NCI-H1105 (cell line): ENCODE measurements at places on chromosomes 11 and 22.

DNA sequence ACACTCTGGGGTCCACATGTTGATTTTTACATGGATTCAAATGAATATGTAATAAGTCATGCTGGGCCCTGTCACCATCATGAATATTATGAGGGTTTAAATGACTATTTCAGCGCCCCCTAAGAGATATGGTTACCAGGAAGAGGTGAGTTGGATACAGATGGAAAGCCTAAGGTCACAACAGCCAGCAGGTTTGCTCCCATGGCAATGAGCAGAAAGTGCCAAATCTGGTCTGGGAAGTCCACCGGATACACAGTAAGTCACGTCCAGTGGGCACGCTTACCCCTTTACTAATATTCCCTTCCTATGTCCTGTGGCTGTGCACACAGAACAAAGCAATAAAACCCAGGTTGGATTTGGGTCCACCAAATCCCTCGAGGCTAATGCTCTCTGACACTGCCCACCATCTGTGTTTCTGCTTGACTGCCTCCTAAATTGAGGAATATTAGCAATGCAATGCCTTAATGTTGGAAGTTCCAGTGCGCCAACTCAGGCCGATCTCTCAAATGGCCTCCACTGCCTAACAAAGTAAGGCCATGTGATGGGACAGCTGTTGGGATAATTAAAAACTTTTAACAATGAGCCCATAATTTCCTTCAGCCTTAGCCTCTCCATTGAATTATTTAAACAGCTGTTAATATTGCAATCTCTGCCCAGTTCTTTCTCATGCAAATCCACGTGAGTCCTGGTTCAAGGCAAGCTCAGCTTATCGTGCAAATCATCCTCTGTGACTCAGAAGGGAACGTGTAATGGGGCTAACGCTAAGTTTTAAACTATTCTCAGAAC, 97.6 kb downstream of the SLC1A2 start:
- DNase-seq = peak; percentile 59

- no peak for DNase-seq
These were observed 673.2 kb downstream of the BRD1 start for GRCh38 chr22:49154433-49154832.

GRCh38 chr11:75028321-75028720, 39.6 kb downstream of the NEU3 start:
- DNase-seq = no peak

DNA sequence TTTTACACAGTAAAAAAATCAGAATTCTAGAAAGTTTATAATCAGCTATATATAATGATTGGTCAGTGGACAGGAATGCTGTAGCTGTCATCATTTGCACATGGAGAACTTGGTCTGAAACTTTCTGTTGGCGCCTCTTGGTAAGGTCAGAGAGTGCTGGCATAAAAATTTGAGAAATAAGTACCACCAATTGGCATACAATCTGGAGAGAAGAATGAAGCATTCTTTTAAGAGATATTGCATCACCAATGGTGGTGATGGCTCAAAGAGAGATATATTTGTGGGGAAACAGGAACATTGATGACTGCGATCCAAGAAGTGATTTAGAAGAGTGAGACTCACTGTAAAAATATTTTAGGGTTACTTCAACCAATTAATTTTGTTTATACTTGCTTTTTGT, 19.8 kb upstream of the OOSP1 start:
- no peak for DNase-seq

DNA sequence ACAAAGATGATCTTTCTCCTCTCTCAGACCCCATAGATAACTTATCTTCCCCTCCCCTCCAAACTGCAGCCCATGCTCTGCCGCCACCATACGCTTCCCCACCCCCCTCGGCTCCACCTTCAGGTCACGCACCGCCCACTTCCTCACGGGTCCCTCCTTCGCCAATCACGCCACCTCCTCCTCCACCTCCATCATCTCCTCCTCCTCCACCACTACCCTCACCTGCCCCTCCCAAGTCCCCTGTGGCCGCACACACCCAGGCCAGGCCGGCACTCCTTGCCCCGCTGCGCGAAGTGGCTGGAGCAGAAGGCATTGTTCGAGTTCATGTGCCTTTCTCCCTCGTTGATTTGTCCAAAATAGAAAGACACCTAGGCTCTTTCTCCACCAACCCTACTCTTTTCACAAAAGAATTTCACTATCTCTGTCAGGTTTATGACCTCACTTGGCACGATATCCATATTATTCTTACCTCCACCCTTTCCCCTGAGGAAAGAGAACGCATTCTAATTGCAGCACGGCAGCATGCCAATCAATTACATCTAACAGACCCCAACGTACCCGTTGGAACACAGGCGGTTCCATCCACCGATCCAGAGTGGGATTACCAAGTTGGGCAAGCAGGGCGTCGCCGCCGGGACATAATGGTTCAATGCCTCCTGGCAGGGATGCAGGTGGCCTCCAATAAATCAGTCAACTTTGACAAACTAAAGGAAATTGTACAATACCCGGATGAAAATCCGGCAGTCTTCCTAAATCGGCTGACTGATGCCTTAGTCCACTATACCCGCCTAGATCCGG, 12.3 kb upstream of the OR56A3 start:
- no peak for DNase-seq

GRCh38 chr22:47203554-47203991, 441.1 kb downstream of the TBC1D22A start:
- no peak for DNase-seq

- DNase-seq = no peak
These were observed 178.3 kb upstream of the SEZ6L start for GRCh38 chr22:25990940-25991339.

DNA sequence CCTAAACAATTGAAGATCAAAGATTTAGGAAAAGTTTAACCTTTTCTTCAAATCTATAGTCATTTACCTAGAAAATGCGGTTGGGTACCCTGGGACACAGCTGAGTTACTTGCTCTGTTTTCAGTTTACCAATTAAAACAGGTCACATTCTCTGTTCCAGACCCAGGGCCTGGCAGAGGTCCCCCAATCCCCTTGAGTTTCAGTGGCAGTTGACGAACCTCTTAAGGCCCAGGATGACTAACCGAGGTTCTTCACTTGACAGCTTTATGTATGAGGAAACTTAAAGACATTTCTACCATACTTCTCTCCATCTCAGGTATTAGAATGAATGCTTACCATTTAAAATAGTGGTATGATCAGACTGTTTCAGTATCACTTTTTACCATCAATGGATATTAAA, 16.3 kb downstream of the LDHAL6A start:
- DNase-seq = no peak

DNA sequence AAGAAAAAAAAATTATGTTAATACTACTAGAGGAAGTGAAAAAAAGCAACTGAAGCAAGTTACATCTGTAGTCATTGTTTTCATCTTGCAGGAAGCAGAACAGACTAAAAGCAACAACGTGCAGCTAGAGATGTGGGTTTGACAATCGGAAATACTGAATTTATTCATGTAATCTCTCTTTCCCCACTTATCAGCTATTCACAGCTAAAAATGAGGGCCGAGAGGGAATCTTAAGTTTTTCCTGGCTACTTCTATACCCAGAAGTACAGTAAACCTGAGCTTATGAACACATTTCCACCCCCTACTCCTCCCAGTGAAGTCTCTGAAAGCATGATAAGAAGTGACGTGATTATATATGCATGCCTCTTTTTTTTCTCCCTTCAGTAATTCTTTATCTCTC, 116.5 kb downstream of the SPON1 start:
- no peak for DNase-seq

DNA sequence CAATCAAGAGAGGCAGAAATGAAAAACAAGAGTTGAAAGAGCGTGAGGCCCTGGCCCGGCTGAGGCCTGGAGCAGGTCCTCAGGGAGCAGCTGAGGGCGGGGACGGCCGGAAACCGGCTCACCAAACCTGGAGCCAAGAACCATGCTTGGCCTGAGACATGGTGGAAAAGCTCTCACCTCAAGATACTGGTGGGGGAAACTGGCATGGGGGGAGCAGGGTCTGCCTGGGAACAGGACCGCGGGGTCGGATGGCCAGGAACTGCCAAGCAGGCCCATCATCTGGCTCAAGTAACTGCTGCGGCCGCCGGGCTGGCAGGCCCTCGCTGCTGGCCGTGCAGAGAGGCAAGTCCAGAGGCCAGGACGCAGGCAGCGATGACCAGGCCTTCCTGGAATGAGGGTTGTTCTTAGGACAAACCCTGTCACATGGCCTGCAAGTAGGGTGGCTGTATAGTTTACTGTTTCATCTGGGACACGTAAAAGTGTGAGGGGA, 18.9 kb upstream of the WNT11 start:
- DNase-seq = no peak

DNA sequence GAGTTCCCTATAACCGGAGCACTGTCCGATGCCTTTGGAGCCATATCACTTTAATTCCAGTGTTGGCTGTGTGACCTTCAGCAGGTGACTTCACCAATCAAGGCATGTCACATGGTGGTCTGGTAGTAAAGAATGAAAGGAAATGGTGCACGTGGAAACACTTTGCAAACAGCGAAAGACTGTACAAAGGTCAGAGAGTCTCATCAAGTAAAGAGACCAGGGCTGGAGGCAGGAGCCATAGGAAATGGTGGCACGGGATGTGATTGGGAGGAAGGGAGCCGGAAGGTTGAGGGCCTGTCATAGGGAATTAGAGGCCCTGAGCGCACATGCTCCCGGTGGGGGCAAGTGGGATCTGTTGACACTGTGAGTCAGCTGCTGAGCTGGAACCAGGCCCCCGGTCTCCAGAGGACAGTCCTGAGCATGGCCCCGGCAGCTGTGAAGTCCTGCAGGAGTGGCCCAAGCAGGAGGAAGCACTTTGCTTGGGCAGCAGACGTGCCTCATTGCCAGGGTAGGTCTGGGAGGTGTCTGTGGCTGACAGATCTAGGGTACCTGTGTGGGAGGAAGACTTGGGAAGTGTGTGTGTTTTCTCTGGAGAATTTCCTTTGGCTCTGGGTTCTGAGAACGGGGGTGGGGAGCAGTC, 2.0 kb downstream of the DAGLA start:
- no peak for DNase-seq

DNA sequence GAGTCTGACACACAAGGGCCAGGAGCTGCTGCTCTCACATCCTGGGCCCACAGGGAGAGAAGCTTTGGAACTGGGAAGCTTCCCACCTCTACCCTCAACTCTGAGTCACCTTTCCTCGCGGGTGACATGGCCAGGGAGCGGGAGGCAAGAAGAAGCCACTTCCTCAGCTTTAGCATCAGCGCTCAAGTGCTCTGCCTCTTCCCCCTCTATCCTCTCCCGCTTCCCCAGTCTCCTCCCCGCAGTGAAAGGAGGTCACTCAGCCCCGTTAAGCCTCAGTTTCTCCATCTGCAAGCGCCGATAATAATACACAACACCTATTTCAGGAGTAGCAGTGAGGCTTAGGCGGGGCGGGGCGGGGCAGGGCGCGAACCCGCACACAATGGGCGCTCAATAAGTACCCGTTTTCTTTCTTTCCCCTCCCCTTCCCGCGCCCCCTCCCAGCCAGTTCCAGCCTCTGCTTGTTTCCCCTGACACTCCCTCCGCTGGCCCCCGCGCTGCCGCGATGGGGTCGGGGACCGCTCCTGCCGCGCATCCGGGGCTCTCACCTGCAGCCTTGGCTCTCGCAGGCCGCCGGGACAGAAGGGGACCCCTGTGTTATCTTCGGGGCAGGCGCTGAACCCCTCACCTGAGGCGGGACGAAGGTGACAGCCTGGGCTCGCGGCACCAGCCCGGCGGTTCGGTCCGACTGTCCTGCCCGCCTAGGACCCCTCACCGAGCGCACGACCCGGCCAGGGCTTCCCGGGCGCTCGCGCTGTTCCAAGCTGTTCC, 892 bp downstream of the GDPD5 start:
- DNase-seq = no peak

DNA sequence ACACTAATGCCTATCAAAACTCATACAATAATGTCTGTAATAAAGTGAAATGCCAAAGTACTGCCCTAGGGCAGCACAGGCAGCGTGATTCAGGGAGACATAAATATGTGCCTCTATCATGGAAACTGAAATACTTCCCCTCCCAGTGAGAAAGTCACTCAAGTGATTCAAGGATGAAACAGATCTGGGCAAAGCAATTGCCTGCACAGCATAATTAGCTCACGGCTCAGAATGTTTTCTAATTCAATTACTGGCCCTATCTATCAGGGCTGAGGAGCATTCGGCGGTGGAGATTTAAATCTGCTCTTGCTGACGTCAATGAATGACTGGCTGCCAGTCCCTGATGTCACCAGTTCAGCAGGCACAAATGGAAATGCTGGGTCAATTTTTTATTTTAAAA, 27.7 kb upstream of the PPP2R1B start:
- no peak for DNase-seq

DNA sequence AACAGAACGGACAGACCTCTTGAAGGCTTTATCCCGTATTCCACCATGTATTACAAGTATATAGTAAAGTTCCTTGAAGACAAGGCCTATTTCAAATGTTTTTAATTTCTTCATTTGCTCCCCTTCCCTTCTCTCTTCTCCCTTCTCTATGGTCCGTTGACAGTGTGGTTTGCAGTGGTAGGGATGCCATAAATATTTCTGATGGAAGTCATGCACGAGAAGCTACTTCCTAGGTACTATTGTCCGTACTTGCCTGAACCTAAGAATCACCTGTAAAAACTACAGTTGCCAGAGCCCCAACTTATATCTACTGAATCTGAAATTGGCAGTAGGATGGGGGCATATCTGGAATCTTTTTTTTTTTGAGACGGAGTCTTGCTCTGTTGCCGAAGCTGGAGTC, 2.8 kb downstream of the PISD start:
- no peak for DNase-seq

GRCh38 chr22:25698461-25698860, 43.5 kb upstream of the MYO18B start:
- DNase-seq = no peak

DNA sequence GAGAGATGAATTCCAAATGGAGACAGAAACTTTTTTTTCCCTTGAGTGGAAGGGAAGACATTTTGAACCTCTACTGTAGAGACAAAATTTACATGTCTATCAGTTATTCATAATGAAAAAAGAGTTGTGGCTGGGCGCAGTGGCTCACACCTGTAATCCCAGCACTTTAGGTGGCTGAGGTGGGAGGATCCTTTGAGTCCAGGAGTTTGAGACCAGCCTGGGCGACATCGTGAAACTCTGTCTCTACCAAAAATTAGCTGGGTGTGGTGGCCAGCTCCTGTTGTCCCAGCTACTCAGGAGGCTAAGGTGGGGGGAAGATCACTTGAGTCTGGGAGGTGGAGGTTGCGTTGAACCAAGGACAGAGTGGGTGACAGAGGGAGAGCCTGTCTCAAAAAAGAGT, 4.1 kb downstream of the EED start:
- no peak for DNase-seq

GRCh38 chr11:748007-748359, 719 bp downstream of the TALDO1 start:
- no peak for DNase-seq

DNA sequence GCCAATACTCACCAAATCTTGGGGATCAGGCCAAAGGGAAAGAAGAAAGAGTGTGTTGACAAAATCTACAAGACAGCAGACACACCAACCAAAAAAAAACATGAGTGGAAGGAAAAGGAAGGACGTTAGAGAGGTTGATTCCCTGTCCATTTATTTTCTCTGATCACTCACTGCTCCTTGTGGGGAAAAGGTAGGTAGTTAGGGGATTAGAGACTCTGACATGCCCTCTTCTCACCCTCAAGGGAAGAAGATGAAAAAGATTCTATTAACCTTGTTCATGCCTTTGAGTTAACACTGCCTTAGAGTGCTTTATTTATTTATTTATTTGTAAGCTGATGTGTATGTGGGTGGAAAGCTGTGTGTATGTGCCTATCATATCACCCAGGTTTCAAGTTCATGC, at the start of gene OR52H1:
Gene OR52H1 (minus strand): TSS at position 101 of the 400 bp plus-strand sequence. CDS start 3,035 bp downstream, outside the sequence.
- no peak for DNase-seq
